ENCODE measurements at places on chromosomes 11 and 22. TPM values are rescaled to one million over a fixed set of nuclear protein-coding genes. Genes with fewer than 3 reads are reported as not detected.

GRCh38 chr22:33012833-33013450 is 45.2 kb downstream of the SYN3 start:
- no peak for DNase-seq

- DNase-seq, result no peak
Measured at GRCh38 chr11:2779981-2780849, 80.4 kb upstream of the KCNQ1OT1 start.

DNA sequence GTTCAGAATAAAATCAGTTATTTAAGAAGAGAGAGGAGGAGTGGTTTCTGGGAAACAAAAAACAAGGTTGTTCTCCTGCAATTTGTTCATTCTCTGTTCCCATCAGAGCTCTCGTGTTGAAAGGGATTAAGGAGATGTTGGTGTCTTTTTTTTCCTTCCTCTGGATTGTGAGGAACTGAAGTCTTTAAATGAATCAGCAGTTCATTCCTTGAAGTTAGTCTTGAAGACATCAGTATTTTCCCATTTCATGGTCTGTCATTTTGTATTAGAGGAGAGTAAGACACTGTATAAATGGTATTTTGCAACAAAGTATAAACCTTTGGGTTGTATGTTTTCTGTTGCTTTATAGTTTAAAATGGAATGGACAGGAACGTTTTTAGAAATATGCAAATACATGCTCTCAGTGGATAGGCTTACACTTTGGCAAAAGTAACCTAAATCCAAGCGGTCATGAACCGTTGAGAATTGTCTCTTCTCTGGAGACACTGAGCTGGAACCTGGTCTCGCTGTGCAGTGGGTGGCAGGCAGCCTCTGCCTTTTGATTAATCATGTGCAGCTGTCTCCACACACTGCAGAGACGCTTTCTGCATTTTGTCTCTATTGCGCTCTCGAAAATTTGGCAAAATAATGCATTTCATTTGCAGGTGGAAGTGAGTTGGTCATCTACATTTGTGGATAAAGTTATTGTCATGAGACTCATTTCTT is 33.0 kb downstream of the SAMM50 start:
- no peak for DNase-seq

GRCh38 chr11:125345421-125346178 is 150.5 kb downstream of the FEZ1 start:
- DNase-seq, result peak; percentile 51

- DNase-seq, result no peak
Measured at GRCh38 chr11:103898065-103898464, 138.4 kb upstream of the DDI1 start.

GRCh38 chr11:86863476-86863875 is 63.1 kb downstream of the PRSS23 start:
- no peak for DNase-seq

DNA sequence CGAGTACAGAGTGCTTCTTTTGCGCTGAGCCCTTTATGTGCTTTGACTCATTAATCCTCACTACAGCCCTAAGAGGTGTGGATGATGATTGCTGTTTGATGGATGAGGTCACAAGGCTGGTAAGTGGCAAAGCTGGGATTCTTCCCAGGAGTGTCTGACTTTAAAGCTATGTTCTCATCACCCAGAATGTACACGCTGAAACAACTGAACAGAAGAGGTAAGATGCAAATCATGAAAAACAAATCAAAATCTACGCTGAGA is 37.7 kb upstream of the CREB3L1 start:
- no peak for DNase-seq

GRCh38 chr11:35033011-35033410 is 106.0 kb upstream of the CD44 start:
- no peak for DNase-seq

GRCh38 chr22:35051013-35051535 is 14.9 kb upstream of the ISX start:
- DNase-seq, result no peak

- DNase-seq, result no peak
Measured at GRCh38 chr11:107721207-107721606, 9.4 kb upstream of the SLN start.

DNA sequence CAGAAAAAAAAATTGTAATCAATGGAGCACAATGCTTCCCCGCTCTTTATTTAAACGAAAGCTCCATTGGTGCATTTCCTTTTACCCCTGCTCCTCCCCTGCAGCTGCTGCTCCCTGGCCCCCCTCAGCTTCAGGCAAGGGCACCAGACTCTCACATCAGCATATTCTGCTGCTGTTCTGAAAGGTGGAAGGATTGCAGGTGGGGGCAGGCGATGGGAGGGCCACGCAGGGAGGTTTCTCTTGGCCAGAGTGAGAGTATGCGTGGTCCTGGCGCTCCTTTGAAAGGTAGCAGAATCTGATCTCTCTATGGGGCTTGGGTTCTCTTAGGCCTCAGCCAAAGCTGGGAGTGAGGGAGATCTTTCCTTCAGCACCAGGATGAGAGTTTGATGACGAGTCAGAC is 240.9 kb upstream of the CADM1 start:
- no peak for DNase-seq

GRCh38 chr22:27407369-27407985 is 394.1 kb downstream of the MN1 start:
- DNase-seq, result no peak

DNA sequence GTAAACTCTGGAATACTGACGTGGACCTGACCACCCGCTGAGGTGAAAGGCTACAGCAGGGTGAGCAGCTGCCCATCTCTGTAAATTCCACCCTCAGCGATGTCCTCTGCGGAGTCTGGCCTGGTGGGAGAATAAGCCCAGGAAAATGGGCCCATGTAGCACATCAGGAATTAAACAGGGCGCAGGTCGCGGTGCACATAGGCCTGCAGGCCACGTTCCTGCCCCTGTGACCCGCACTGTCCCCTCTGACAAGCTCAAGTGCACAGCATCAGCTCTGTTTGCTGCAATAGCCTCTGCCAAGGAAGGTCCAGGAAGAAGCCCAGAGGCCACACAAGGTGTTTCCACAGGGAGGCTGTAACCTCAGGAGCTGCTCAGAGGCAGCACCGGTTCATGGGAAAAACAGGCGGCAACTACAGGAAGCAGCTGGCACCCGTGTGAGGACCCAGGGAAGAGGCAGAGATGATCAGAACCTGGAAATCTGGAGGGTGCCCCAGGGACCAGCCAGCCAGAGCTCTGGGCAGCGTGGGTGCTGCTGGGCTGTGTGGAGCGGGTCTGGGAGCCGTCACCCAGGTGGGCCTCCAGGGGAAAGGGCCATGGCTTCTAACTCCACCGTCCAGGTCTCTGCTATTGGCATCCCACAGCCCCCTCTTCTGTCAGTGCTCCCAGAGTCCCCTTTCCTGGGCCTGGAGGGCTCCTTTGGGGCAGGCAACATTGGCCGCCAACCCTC is 808 bp upstream of the IFITM2 start:
- no peak for DNase-seq

DNA sequence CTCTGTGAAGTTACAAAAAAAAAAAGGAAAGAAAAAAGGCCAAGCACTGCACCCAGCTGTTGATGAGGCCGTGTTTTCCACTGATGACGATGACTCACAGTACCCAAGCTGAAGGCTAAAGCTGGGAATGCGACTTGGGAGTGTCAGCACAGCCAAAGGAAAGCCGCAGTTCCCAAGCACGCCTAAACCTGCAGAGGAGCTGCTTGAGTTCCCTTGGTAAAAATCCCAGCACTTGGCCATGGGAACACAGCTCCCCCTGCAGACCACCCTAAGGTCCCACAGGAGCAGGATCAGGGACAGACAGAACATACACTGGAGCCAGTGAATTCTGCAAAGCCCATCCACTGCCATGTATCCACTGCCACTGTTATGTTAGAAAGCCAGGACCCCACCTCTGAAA is 39.9 kb downstream of the SERGEF start:
- no peak for DNase-seq

GRCh38 chr11:2139123-2139521 is at the start of gene IGF2:
TSS of gene IGF2 (minus strand) at chr11:2139389. CDS start at chr11:2135523, 3,866 bp downstream.
- no peak for DNase-seq

- DNase-seq, result no peak
Measured at GRCh38 chr22:40251106-40251505, 73.4 kb downstream of the TNRC6B start.

GRCh38 chr11:35971841-35972422 is 28.1 kb downstream of the LDLRAD3 start:
- DNase-seq, result no peak

DNA sequence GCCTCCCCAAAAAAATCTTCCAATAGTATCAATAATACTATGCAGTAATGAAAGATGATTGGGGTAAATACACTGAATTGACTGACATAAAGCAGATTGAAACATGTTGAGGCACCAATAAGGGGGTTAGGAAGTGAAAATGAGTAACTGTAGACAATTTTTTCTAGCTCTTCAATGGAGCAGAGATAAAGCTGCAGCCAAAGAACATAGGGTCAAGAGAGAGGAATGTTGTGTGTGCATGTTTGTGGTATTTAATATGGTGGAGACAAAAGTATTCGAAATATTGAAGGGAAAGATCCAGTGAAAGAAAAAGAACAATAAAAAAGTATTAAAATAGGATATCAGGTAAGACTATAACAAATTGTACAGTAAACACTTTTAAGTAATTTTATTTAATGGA is 450.0 kb upstream of the CCDC179 start:
- no peak for DNase-seq

DNA sequence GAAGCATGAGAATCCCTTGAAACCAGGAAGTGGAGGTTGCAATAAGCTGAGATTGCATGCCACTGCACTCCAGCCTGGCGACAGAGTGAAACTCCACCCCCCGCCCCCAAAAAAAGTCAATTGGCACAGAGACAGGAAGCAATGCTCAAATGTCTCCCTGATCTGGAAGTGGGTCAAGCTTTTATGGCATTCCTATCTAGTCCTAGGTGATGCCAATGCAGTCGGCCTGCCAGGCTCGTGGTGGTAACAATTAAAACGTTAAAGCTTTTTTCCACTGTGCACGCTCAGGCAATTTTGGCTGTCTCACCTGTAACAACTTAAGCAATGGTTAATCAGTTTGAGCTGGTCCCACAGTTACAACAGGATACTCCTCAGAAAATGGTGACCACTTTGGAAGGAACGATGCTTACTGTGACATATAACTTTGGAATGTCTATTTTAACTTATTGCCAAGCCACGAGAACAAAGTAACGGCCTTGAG is 18.9 kb upstream of the PISD start:
- no peak for DNase-seq

- no peak for DNase-seq
Measured at GRCh38 chr11:45641961-45642360, 23.5 kb downstream of the CHST1 start.

- DNase-seq, result no peak
Measured at GRCh38 chr11:47711816-47712215, 3.4 kb downstream of the AGBL2 start.

- DNase-seq, result no peak
Measured at GRCh38 chr11:776561-777287, 563 bp downstream of the GATD1 start.

DNA sequence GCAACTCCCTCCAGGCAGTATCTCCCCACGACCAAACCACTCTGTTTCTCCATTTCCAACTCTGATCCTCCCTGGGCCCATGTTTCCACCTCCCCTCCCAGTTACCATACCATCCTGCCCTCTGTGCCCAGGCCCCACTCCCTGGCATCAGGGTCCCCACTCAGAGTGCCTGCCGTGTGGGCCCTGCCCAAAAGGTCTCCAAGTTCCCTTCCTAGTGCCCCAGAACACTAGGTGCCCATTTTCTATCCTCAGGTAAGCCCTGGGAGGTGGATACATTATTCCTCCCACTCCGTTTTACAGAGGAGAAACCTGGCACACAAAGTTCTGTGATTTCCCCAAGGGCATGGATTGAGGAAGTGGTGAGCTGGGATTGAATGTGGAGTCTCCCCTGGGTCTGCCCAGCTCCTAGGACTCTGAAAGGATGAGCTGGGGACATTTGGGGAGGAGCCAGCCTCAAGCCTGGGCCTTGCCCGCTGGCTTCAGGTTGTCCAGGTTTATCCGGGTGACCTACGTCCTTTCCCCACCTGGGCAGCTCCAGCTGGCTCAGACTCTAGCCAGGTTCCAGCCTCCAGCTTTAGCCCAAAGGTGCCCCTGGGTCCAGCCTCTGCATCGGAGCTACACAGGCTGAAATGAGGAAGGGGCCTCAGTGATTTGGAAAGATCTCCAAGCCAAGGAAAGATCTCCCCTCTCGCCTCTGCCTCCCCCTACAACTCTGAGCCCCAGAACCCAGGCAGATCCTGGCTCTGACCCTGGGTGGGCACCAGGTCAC is 2.2 kb upstream of the GSTT4 start:
- DNase-seq, result no peak

DNA sequence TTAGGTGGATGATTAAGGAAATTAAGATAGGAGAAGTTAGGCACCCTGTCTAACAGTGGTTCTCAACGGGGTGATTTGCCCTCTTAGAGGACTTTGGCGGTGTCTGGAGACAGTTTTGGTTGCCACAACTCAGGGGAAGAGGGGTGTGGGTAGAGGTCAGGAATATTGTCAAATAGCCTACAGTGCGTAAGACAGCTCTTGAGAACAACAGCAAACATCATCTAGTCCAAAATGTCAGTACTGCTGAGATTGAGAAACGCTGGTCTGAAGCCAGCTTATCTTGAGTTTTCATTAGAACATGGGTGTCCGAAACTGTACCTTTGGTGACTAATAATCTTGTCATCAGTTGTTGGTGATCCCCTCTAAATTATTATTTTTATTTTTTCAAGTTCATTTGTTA is 38.4 kb downstream of the CECR2 start:
- DNase-seq, result no peak

GRCh38 chr11:69982690-69983570 is 95.2 kb upstream of the ANO1 start:
- no peak for DNase-seq

DNA sequence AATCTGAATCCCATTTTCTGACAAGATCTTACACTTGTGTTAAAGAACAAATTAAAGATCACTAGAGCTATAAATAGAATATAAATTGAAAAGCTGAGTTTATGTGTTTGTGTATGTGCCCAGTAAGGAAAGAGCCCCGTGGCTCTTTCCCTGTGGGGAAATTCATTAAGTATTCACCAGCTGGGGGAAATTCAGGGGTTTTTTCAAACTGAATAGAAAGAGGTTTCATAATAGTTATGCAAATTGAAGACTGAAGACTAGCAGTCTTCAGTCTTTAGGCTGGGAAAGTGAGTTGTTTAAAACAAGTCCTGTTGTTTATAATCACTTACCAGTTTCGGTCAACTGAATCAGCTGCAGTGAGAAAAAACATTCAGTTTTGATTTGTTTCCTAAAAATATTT is 11.3 kb upstream of the MS4A7 start:
- no peak for DNase-seq

APOBEC3B gene
- 1.9 TPM for total RNA-seq

PRSS23 gene
- total RNA-seq, result 4.3 TPM

TYR gene
- not detected for total RNA-seq

SELENOO gene
- total RNA-seq, result 33.4 TPM

AIP gene
- 118 TPM for total RNA-seq

ST14 gene
- 1.0 TPM for total RNA-seq

DDX10 gene
- 30.0 TPM for total RNA-seq

DNAL4 gene
- total RNA-seq, result 13.0 TPM

TRIM6 gene
- not detected for total RNA-seq

NEFH gene
- 0.76 TPM for total RNA-seq

C11orf52 gene
- total RNA-seq, result not detected

SCGB1A1 gene
- total RNA-seq, result not detected

RFPL2 gene
- total RNA-seq, result 0.16 TPM

SAA4 gene
- total RNA-seq, result 0.63 TPM

WNT11 gene
- total RNA-seq, result not detected

DEFB131B gene
- not detected for total RNA-seq

HIRA gene
- 31.4 TPM for total RNA-seq

Data from T-cell (primary cell).